ENCODE measurements at places on chromosomes 7 and 10.

- DNase-seq: no peak
Observed at GRCh38 chr7:28473571-28474281, 61.4 kb downstream of the CREB5 start.

- DNase-seq: no peak
Observed at GRCh38 chr7:134300988-134301387, 15.7 kb downstream of the SLC35B4 start.

DNA sequence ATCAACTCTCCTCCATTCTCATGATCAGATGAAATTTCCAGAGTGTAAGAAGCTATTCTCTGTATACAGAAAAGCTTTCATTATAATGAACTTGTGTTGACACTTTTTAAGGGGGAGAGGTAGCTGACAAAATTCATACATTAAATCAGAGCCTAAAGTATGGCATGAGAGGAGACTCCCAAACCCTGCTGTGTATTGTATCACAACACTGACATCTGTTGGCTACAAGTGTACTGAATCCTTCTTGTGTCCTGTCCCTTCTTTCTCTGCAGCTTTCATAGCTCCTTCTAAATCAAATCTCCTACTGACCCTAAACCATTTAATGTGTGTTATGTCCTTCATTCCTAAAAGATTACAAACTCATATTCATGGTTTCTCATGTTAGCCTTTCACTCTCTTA, 70.9 kb downstream of the GCC1 start:
- peak; percentile 44 for DNase-seq

GRCh38 chr7:22124941-22125340, 179.2 kb upstream of the CDCA7L start:
- no peak for DNase-seq

DNA sequence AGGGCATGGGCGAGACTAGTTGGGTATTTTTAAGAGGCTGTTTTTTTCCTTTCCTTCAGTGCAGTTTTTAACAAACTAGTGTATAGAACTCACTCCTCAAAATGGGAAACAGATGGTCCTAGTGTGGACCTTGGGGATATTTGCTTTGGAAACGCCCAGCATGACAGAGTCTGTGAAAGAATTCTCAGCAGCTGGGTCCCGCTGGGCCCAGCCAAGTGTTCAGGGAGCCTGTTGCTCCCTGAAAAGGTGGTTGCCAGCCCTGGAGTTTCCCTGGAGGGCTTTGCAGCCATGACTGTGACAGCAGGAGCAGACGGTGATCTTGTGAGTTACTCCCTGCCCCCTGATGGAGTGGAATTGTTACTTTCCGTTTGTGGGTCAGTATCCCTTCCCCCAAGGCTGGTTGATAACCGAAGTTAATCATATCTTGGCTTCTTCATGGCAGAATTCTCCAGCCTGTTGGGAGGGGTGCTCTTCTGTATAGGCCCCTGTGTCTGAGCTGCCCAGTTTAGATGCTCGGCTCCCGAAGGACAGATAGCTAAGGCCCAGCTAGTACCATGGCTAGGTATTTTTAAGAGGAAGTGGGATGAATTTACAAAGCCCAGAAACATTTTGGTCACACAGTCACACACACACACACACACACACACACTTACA, 278.6 kb upstream of the HABP2 start:
- DNase-seq: no peak

- DNase-seq: no peak
Observed at GRCh38 chr7:47346377-47346914, 235.5 kb downstream of the TNS3 start.

GRCh38 chr7:138613630-138614029, 87.5 kb downstream of the SVOPL start:
- DNase-seq: no peak

DNA sequence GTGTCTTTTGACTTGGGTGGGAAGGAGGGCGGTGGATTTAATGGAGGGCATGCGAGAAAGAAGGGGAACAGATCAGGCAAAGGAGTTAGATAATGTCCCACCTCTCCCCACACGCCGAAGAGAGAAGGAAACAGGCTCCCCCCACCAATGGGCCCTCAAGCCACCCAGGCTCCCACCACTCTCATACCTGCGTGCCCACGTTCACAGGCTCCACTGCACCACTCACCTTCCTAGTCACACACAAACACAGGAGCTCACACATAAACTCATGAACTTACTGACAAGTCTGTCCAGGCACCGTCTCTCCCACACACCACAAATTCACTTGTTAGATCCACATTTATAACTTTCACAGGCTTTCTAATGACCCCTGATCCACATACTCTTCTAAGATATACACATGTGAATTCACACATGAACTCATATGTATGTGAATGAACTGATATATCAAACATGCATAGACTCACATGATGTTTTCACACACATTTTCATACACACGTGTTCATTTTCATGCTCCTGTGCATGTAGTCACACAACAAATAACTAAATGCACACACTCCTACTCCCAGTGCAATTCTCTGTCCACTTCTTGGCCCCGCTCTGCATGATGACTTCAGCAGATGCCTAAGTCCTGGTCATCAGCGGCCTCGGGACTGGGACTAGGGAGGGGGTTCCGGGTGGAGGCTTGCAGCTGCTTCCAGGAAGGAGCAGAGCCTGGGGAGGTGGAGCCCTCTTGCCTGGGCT, 1.5 kb downstream of the LZTS2 start:
- DNase-seq: no peak

DNA sequence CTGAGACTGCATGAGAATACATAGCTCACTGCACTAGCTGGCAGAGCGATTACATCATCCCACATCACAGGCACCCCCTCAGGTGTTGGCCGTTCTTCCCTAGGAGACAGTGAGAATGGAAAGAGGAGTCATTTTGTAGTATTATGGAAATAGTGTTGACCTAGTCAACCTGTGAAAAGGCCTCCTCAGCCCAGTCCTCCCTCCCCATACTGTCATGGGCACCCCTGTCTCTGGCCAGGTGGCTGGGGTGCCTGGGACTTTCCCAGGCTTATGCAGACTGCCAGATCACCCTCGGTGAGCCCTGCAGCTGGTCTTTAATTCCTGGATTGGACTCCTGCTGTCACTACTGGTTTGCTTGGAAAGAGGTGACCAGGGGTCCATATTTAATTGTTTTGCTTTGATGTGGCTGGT, 4.0 kb downstream of the INPP5A start:
- no peak for DNase-seq

DNA sequence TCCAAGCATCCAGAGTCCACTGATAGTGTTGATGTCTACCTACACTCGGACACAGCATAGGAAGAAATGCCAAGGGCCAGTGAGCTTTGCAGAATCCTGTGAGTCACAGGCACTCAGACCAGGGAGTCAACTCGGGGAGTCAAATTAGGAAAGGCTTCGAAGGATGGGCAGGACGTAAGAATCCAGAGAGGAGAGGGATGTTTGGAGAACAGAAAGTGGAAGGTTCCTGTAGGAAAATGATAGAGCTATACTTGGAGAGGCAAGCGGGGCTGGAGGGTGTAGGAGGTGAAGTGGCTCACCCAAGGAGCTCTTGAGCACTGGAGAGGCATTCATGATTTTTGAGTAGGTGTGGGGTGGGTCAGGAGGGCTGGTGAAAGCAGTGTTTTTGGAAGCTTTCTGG, 3.0 kb downstream of the ZYX start:
- no peak for DNase-seq

DNA sequence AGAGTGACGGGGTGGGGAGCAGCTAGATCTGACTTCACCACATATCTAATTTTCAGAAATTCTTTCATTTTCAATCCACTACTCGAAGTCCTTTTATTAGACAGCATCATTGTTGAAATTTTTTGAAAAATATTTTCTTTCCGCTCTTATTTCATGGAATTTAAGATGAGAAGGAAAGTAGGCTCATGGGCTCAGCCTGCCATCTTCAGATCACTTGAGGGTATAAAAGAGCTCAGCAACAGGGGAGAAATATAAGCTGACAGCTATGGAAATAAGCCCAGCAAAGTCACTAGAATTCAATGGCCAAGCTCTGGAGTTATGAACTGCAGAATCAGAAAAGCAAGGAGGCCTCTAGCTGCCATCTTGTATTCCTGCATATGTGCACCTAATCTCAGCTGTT, 389.1 kb downstream of the XPNPEP1 start:
- DNase-seq: no peak

DNA sequence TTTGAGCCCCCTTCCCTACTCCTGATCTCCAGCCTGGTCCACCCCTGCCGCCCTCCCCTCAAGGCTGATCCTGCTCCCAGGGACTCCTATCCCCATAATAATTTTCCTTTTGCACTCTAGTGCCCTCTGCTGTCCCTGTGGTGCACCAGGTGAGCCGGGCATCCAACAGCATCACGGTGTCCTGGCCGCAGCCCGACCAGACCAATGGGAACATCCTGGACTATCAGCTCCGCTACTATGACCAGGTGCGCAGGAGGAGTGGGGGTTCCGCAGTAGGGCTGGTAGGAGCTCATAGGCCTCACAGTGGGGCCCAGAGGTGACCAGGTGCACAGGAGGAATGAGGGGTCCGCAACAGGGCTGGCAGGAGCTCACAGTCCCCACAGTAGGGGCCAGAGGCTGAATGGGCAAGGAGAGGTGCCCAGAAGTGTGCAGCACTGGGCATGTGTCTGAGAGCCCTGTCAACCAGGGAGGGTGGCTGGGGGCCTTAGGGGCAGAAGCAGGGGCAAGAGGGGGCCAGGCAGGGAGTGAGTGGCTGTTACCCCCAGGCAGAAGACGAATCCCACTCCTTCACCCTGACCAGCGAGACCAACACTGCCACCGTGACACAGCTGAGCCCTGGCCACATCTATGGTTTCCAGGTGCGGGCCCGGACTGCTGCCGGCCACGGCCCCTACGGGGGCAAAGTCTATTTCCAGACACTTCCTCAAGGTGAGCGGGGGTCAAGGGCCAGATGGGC, 11.7 kb downstream of the EPHB6 start:
- peak; percentile 24 for DNase-seq

- no peak for DNase-seq
Observed at GRCh38 chr10:79268742-79269141, 78.5 kb upstream of the PPIF start.

GRCh38 chr7:128858380-128859231, 4.0 kb upstream of the ATP6V1F start:
- no peak for DNase-seq

DNA sequence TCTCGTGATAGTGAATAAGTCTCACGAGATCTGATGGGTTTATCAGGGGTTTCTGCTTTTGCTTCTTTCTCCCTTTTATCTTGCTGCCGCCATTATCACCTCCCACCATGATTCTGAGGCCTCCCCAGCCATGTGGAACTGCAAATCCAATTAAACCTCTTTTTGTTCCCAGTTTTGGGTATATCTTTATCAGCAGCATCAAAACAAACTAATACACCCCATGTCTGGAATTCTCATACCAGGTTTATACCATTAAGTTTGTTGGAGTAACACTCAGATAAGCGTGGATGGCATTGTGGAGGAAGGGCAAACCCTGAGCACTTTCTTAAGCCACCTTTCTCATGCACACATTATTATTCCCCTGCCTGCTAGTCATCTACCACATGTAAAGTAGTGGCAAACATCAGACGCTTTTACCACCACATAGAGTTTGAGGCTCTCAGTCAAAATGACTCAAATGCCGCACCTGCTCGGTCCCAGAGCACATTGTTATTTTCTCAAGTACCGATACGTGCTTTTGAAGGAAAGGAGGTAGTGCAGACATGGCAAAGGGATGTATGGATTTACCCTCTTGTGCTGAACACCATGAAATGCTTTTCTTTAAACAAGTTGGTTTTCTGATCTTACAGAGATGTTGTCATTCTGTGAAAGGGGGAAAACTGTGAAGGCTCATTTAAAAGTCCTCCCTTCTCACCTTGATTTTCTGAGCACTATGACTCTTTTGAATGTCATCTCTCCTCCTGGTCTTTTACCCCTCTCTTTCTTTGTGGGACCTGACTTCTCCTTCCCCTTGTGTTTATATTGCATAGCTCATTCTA, 429.7 kb downstream of the EXOC4 start:
- DNase-seq: no peak

GRCh38 chr7:7761974-7762779, 43.8 kb upstream of the RPA3 start:
- DNase-seq: no peak

DNA sequence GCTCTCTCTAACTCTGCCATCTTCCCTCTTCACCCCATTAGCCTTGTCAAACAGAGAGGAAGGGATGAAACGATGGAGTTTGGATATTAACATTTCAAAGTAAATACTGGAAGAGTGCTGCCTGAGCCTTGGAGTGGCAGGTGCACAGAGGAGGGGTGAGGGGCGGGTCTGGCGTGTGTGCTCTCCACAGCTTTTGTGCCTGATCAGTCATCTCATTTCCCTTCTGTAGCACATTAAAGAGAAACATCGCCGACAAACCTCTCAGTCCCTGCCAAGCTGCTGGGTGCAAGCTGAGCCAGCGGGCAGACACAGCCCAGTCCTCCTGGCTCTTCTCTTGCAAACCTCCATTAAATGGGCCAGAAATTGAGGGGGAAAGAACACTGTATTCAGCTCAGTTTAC, 76.2 kb downstream of the SLIT1 start:
- DNase-seq: no peak
